ENCODE measurements at places on chromosomes 13 and 19.

- peak; percentile 34 for DNase-seq
Measured at GRCh38 chr19:36331353-36332228, 47.4 kb downstream of the ZFP14 start.

DNA sequence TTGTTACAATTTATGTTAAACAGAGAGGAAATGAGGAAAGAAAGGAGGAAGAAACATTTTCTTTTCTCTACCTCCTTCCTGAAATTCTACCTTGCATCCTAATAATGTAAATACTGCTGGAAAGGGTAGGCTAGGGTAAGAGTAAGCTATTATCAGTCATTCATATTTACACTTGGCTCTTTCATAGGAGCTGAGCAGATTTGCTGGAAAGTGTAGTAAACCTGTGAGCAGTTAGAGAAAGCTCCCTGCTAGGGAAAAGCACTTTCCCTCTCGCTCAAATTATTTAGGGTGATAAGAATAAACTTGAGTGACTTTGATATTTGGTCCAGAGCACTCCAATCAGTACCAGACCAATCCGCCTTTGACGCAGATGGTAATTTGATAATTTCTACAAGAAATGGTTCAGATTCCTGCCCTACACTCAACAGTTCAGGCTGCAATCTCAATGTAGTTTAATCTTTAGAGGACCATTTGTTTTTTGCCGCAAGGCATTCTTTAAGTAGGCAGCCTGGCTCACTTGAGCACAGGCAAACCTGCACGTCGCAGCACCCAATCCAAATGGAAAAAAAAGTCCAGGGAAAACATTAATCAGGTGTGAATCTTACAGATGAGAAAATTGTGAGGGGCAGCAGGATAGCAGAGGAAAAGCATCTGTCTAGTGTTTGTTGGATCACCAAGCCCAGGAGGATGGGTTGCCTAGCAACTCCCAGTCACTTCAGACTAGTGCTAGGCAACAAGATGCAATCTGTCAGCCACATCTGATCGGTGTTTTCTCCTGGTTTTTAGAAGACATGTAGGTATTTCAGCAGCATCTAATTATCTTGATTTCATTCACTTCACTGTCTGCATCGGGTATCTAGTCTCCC is 68.6 kb upstream of the KL start:
- no peak for DNase-seq

- DNase-seq = no peak
Measured at GRCh38 chr13:45784755-45785675, 66.5 kb downstream of the SIAH3 start.

GRCh38 chr19:43503501-43504425 is 783 bp downstream of the PHLDB3 start:
- peak; percentile 100 for DNase-seq

DNA sequence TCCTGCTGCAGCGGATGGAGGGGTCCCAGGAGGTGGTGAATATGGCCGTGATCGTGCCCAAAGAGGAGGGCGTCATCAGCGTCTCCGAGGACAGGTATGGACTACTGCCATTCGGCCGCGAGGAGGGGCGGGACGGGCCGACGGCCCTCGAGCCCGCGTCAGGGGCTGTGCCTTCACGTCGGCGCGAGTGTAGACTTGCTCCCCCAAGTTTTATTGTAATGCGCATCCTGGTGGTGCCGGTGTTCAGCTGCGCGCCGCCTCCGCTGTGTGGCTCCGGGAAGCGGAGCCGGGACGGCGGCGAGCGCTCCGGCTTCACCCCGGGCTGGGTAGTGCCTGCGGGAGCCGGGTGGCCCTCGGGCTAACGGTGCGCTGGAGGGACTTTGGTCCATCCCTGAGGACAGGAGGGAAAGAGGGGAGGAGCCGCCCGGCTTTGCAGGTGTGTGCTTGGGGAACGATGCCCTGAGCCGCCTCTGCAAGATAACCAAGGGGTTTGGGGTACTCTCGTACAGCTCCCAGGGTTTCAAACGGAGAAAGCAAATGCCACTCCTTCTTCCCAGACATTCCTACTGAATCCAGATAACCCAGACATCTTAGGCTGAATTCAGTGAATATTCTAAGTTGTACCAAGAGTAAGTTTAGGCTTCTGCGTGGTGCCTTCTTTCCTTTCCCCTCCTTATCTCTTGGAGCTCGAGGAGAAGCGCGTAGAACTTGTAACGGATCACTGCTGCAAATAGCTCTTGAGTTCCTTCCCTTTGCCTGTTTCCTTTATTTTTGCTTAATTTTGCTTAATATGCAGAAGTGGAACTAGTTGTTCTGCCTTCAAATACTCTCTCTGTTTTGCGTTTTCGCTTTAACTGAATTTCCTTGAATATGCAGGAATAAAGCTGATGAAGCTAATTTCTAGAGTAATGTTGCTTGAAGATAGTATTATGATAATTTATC is 740 bp downstream of the WDFY2 start:
- peak; percentile 44 for DNase-seq

GRCh38 chr13:74103970-74104555 is 30.1 kb downstream of the KLF12 start:
- DNase-seq = no peak

GRCh38 chr13:85806553-85807175 is 7.4 kb upstream of the SLITRK6 start:
- DNase-seq = no peak

All from stimulated activated CD4-positive, alpha-beta T cell treated with anti-CD3 and anti-CD28 coated beads, Interleukin-12 subunit alpha, Interleukin-12 subunit beta, amount 100 ng/mL, for 4 hours (primary cell).